ENCODE measurements at places on chromosomes 12 and 14. TPM values are rescaled to one million over a fixed set of nuclear protein-coding genes. Genes with fewer than 3 reads are reported as not detected.

NACA gene
- 636 TPM for total RNA-seq

FAM222A gene
- total RNA-seq, result 5.3 TPM

TSPAN9 gene
- 25.2 TPM for total RNA-seq

ACSM4 gene
- total RNA-seq, result not detected

GAS2L3 gene
- total RNA-seq, result 6.8 TPM

SLC41A2 gene
- 25.0 TPM for total RNA-seq

PLBD2 gene
- 60.0 TPM for total RNA-seq

SSTR1 gene
- total RNA-seq, result under 0.01 TPM

VWF gene
- total RNA-seq, result 292 TPM

SERPINA9 gene
- not detected for total RNA-seq

FOXG1 gene
- not detected for total RNA-seq

ENDOU gene
- total RNA-seq, result not detected

ACRBP gene
- 6.7 TPM for total RNA-seq

TRPV4 gene
- 5.2 TPM for total RNA-seq

ASIC1 gene
- total RNA-seq, result 1.4 TPM

DHRS2 gene
- 0.30 TPM for total RNA-seq

STAC3 gene
- 4.3 TPM for total RNA-seq

TM7SF3 gene
- 33.5 TPM for total RNA-seq

TGM1 gene
- 29.2 TPM for total RNA-seq

NTF3 gene
- total RNA-seq, result 0.54 TPM

TMTC3 gene
- total RNA-seq, result 14.9 TPM

UBR7 gene
- total RNA-seq, result 23.3 TPM

PRKAB1 gene
- 55.3 TPM for total RNA-seq

KRT71 gene
- not detected for total RNA-seq

BMP4 gene
- total RNA-seq, result 19.9 TPM

KICS2 gene
- 6.0 TPM for total RNA-seq

METAP2 gene
- total RNA-seq, result 51.0 TPM

FAM186B gene
- 0.20 TPM for total RNA-seq

KLRC3 gene
- not detected for total RNA-seq

Data from upper lobe of left lung (tissue), 6 donors.